GM12878 (cell line): ENCODE measurements at places on chromosomes 3 and 15. TPM values are rescaled to one million over a fixed set of nuclear protein-coding genes. Genes with fewer than 3 reads are reported as not detected.
A peak's percentile ranks its signal among the peaks of the same experiment; 100 is the strongest.

DNA sequence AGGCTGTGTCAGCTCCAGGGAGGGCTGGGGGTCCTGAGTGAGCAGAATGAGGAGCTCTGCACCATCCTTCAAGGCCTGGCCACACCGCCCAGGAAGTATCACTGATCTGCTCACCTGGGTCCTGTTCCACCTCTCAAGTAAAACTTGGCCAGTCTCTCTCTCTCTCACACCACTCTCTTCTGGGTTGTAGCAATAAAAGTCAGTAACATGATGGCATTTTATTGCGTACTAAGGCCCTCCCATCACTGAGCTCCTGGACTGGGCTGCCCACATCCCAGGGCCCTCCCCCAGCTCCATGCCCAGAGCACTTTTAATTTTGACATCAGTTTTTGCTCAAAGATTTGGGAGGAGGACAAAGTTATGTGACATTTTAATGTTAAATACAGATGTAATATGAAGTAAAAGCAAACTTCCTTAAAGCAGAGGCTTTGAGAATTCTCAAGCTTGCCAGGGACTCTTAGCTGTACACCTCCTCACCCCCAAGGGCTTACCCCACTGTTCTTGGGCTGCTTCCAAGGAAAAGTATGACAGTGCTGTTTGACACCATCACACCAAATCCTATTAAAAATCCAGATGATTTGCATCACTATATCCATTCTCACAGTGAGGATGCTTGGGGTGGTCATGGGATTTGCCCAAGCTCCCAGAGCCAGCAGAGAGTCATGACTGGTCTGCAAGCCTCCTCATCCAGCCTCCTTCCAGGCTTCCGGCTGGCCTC, 105.1 kb upstream of the SLCO2A1 start:
- H3K4me1 ChIP-seq: no peaks in the 10 kb centered on the region
- no peaks in the 10 kb centered on the region for H3K36me3 ChIP-seq

GRCh38 chr3:13700889-13701288, 152.0 kb downstream of the FBLN2 start:
- no peak overlapping the region for H3K27ac ChIP-seq
- H3K27me3 ChIP-seq: no peaks in the 10 kb centered on the region
- no peak overlapping the region for H3K4me3 ChIP-seq
- H3K4me1 ChIP-seq: no peaks in the 10 kb centered on the region
- DNase-seq: no peak
- H3K36me3 ChIP-seq: no peaks in the 10 kb centered on the region

GRCh38 chr3:176584413-176585176, 612.7 kb downstream of the TBL1XR1 start:
- no peaks in the 10 kb centered on the region for H3K27me3 ChIP-seq
- H3K27ac ChIP-seq: no peak overlapping the region
- no peak for DNase-seq
- no peaks in the 10 kb centered on the region for H3K4me1 ChIP-seq

- DNase-seq: no peak
- no peaks in the 10 kb centered on the region for H3K27me3 ChIP-seq
- no peak overlapping the region for H3K27ac ChIP-seq
Observed at GRCh38 chr3:55297245-55297644, 189.9 kb downstream of the WNT5A start.

DNA sequence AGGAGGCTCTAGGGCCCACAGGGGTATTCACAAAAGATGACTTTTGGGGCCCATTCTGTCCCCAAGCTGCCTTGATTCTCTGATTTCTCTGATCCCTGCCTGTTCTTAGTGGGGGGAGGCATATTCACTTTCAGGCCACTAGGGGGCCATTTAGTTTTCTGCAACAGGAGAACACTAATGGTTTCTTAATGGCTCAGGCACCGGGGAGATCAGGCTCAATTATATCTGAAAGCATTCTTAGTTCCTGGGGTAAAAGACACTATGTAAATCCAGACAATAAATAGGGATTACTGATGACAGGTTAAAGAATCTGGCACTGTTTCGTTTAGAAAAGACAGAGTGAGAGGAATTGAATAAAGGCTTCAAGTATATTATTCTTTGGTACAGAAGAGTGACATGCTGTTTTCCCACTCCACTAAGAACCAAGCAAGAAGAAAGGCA, 2.5 kb upstream of the INAFM2 start:
- H3K27ac ChIP-seq: no peak overlapping the region
- no peaks in the 10 kb centered on the region for H3K36me3 ChIP-seq
- no peaks in the 10 kb centered on the region for H3K27me3 ChIP-seq

GRCh38 chr3:134883697-134884385, 88.8 kb downstream of the EPHB1 start:
- no peaks in the 10 kb centered on the region for H3K36me3 ChIP-seq
- H3K27me3 ChIP-seq: no peaks in the 10 kb centered on the region
- peaks cover 29% of the 10 kb centered on the region for H3K4me1 ChIP-seq
- DNase-seq: no peak

GRCh38 chr3:170507063-170507462, 78.8 kb downstream of the SLC7A14 start:
- no peak overlapping the region for H3K4me3 ChIP-seq
- H3K4me1 ChIP-seq: no peaks in the 10 kb centered on the region
- no peaks in the 10 kb centered on the region for H3K36me3 ChIP-seq
- H3K27ac ChIP-seq: no peak overlapping the region
- no peak for DNase-seq

DNA sequence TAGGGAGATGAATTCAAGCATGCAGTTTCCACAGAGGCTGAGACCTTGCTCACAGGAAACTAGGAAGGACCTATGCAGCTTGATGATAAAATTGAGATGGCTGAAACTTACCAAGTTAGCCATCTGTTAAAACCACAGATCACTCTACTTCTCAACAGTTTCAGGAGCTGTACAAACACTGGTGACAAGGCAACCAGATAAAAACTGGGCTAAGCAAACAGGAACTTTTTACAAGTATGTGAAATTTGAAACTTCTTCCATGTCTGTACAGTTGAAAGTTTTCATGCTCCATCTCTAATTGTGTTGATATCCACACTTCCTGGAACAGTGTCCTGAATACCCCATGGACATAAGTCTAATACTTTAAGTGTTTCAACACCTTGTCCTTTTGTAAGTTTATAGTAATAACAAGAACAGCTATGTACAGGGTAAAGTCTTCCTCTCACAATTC, 78.2 kb downstream of the FAIM start:
- no peaks in the 10 kb centered on the region for H3K27me3 ChIP-seq
- H3K4me3 ChIP-seq: no peak overlapping the region
- DNase-seq: peak; percentile 82
- H3K27ac ChIP-seq: peak overlapping the region; percentile 53; the same call in 1 of the 2 replicates
- H3K36me3 ChIP-seq: peaks cover 7% of the 10 kb centered on the region; the same call in 1 of the 2 replicates

GRCh38 chr15:25416693-25417092, 22.1 kb downstream of the UBE3A start:
- DNase-seq: peak; percentile 71
- peak overlapping the region; percentile 20; the same call in 1 of the 2 replicates for H3K4me3 ChIP-seq
- H3K36me3 ChIP-seq: peaks cover 2% of the 10 kb centered on the region
- H3K27ac ChIP-seq: peak overlapping the region; percentile 80
- H3K27me3 ChIP-seq: no peaks in the 10 kb centered on the region

Gene CCR9
- 1.8 and 2.3 TPM in 2 replicates for total RNA-seq

Gene ARPC4
- 274 and 277 TPM in 2 replicates for total RNA-seq

Gene RAD51
- 36.3 and 36.8 TPM in 2 replicates for total RNA-seq

Gene TERC
- 11.1 and 13.7 TPM in 2 replicates for total RNA-seq

Gene SLC15A2
- total RNA-seq: 2.0 and 5.7 TPM in 2 replicates

Gene DPP8
- total RNA-seq: 23.5 and 24.7 TPM in 2 replicates

Gene SERPINI2
- 0.19 and 0.33 TPM in 2 replicates for total RNA-seq

Gene EEF1AKMT4
- total RNA-seq: 10.2 and 11.9 TPM in 2 replicates

Gene TEX55
- total RNA-seq: not detected in 2 replicates

Gene HAUS2
- 26.7 and 33.5 TPM in 2 replicates for total RNA-seq

Gene TMEM40
- total RNA-seq: 0.11 TPM in 1 of 2 replicates, not detected in the other

Gene FOXB1
- not detected in 2 replicates for total RNA-seq
